ENCODE measurements at places on chromosomes 12 and 14. TPM values are rescaled to one million over a fixed set of nuclear protein-coding genes. Genes with fewer than 3 reads are reported as not detected.

- no peak for DNase-seq
These were observed 152.3 kb downstream of the ATXN7L3B start for GRCh38 chr12:74689929-74690328.

- no peak for DNase-seq
These were observed 12.3 kb downstream of the NEMP1 start for GRCh38 chr12:57066245-57066644.

DNA sequence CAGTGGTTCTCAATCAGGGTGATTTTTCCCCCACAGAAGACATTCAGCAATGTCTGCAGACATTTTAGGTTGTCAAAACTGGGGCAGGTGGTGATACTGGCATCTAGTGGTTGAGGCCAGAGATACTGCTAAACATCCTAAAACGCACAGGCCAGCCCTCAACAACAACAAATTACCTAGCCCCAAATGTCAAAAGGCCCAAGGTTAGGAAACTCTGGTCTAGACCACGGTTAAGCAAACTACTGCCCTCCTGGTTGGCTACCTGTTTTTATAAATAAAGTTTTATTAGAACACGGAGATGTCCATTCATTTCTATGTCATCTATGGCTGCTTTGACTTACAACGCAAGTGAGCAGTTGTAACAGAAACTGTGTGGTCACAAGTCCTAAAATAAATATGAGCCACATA, 186.7 kb downstream of the EFCAB11 start:
- peak; percentile 37 for DNase-seq

GRCh38 chr12:24948757-24949722, at the start of gene BCAT1:
BCAT1 (minus strand) TSS chr12:24949101; CDS start chr12:24948932, 169 bp downstream.
- DNase-seq = peak; percentile 68

GRCh38 chr12:79710707-79711483, 20.1 kb upstream of the PAWR start:
- DNase-seq = no peak

DNA sequence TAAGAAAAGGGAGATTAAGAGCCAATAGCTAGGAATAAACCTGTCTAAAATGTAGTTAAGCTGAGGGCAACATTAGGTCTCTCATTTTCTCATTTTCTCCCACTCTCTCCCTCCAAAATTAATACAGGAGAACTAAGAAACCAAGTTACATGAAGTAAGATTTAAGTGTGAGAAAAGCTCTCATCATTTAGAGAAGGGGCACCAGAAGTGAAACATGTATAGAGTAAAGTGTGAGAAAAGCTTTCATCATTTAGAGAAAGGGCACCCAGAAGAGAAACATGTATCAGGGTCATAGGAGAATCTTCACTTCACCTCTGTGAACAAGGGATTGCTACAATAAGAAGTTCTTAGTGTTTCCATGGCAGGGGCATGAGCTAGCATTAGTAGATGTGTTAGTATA, 132.4 kb upstream of the CNTN1 start:
- no peak for DNase-seq

DNA sequence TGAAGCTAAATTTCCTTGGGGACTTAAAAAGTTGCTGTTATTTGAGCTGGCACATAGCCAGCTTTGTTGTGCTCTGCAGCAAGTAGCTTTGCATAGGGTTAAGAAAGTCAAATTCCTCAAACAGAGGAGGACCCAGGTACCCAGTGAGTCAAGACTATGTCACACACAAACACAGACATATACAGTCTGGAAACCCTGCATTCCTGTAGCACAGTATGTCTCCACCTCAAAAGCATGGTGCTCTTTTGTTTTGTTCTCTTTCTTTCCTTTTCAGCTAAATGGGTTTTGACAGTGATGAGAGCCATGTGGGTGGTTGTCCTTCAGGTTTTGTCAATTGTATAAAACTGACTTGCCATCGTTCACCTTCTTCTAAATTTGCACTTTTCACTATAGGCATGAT, 179.6 kb upstream of the DIO2 start:
- DNase-seq = peak; percentile 4

GRCh38 chr14:68264260-68264569, 444.6 kb downstream of the RAD51B start:
- DNase-seq = no peak

Gene CTSG
- not detected for total RNA-seq

Gene ERP27
- total RNA-seq = not detected

Gene EPYC
- total RNA-seq = not detected

Gene OR4E2
- total RNA-seq = not detected
